ENCODE measurements at places on chromosomes 11 and 22.

- no peak for DNase-seq
Observed at GRCh38 chr11:12417691-12418611, 40.6 kb downstream of the PARVA start.

DNA sequence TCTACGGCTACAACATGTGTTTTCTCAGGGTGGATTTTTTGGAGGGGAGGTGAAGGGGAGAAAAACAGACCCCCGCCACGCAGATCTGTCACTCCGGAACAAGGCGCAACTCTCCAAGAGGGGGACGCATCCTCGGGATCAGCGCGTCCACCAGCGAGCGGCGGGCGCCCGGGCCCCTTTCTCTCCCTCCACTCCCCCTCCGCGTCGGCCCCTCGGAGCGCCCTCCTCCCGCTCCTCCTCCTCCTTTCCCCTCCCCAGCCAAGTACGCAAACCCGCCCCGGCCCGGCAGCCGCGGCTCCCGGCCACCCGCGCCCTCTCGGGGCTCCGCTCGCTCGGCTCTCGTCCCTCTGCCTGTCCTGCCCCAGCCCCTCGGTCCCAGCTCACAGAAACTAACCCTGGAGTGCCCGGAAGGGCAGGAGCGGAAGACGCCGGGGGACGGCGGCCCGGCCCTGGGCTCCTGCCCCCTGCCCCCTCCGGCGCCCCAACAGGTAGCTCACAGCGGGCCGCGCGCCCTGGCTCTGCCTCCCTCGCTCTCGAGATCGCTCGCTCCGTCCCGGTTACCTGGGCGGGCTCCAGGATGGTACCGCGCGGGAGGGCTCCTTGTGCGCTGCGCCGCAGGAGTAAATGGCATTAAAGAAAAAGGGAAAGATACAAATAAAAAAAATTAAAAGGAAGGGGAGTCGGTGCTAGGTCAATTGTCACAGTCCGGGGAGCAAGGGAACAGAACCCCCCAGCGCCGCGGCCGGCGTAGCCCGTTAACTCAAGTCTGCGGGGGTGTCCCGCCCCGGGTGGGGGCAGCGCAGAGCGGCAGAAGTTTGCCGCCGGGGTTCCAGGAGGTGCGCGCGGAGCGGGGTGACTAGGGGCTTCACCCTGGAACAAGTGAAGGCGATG lies 131.4 kb upstream of the C11orf58 start:
- peak; percentile 26 for DNase-seq

DNA sequence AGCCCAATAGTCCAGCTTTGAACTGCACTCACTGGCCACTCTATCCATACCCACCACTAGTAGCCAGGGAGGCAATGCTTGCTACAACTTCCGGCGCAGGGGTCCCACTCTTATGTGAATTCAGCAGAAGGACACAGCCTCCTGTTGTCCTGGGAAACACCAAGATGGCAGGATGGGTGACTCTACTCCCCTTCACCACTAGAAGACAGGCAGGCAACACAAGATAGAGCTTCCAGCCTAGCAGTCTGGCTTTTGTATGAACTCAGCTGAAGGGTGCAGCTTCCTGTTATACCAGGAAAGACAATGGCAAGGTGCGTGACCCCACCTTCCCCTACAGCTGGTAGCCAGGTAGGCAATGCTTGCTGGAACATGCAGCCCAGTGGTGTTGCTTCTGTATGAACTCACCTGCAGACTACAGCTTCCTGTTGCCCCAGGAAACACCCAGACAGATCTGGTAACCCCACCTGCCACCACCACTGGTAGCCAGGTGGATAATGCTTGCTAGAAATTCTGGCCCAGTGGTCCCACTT lies 205.2 kb upstream of the KIRREL3 start:
- DNase-seq = no peak

- DNase-seq = no peak
Observed at GRCh38 chr11:118679483-118679882, at the start of gene TREH. TREH (minus strand) TSS chr11:118679650; CDS start chr11:118679627, 23 bp downstream.

GRCh38 chr11:121466063-121466794 lies 13.5 kb upstream of the SORL1-AS1 start:
- peak; percentile 87 for DNase-seq

DNA sequence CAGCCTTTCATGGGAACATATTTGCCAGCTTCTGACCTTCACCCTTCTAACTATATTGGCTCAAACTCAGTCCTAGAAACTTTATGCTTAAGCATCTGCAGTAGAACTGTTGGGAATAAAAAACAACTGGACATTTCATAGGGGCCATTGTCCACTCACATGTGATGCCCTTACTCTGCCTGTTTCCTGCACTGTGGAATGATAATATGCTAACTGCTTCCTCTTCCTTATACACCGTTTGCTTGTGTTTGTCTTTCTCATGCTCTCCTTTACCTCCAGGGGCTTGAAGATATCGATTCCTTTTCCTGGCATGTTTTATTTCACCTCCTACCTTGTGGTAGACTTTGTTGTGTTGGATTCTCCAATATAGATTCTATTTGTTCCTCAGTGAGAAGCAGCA lies 333.0 kb upstream of the DDI1 start:
- DNase-seq = no peak

DNA sequence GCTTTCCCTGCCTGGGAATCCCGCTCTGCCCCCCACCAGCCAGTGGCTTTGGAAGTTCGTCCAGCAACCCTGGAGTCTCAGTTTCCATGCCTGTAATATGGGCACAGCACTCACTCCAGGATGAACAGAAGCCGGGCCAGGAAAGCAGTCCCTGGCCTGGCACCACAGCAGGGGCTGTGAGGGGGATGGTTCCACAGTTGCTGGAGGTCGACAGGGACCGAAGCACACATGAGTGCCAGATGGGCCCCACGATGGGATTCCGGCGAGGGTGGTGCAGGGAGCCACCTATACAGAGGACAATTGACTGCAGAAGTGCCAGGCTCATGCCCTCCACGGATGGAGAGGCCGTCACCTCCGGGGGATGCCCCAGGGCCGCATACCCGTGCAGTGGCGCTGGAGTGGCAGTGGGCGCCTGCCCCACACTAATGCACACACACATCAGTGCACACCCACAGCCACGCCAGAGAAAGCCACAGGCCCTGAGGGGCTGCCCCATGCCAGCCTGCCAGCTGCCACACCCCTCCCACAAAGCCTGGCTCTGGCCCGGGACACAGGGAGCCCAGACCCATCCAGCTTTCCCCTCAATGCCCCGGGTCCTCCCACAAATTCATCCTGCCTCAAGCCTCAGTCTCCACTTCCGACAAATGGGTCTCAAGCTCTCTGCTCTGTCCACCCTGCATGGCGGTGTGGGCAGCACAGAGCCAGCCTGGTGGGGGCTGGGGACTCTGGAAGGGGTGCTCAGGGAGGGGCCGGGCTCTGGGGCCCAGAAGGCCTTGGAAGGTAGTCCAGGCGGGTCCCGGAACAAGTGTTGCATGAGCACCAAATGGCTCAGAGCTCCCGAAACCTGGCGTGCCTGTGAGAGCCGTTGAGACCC lies 9.7 kb downstream of the ASCL2 start:
- DNase-seq = no peak

- no peak for DNase-seq
Observed at GRCh38 chr11:101743828-101744227, 160.0 kb upstream of the TRPC6 start.

DNA sequence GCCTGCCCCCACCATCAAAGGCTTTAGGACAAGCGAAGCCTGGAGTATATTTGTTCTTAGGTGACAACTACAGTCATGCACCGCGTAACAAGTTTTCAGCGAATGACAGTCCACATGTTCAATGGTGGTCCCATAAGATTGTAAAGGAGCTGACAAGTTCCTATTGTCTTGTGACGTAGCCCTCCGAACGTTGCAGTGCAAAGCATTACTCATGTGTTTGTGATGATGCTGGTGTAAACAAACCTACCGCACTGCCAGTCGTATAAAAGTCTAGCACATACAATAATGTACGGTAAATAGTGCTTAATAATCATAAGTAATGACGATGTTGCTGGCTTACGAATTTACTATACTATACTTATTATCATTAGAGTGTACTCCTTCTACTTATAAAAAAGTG lies 41.3 kb downstream of the ADAMTS15 start:
- DNase-seq = no peak

DNA sequence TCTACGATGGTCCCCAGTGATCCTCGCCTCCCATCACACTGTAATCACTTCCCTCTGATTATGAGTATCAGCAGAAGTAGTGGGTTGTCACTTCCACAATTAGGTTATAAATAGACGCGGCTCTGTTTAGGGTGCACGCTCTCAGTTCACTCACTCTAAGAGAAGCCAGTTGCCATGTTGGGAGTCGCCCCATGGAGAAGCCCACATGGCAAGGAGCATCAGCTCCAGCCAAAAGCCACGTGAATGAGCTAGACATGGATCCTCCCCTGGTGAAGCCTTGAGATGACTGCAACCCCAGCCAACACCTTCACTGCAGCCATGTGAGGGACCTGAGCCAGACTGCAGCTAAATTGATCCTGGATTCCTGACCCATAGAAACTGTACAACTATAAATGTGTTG lies 26.4 kb upstream of the MYOD1 start:
- DNase-seq = no peak

DNA sequence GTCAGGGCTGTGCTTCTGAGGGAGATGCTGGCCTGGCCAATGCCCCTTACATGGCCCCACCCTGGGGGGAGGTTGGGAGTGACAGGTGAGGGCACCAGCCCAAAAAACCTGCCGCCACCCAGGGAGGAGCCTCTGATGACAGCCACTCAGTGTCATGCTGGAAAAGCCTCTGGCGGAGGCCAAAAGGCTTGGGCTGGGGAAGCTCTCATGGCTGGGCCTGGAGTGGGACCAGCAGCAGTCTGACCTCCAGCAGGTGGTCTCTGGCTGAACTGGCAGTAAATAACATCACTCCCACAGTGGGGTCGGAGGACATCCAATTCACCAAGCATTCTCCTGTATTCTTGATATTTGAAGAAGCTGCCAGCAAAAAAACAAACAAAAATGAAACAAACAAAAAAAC lies 20.1 kb downstream of the FGF3 start:
- no peak for DNase-seq

DNA sequence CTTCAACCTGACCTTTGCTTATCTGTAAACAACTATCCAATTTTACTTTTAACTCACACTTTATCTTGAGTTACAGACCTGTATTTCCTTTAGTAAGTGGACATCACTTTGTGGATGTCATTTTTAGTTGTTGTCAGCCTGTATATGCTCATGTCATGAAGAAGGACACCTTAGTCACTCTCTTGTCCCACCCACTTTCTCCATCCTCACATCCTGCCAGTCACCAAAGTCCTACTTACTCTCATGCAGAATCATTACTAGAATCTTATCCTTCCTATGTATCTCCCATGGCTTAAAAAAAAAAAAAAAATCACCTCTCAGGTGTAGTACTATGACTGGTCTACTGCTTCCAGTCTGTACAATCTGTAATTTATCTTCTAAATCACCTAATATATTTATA lies 43.3 kb downstream of the SESN3 start:
- no peak for DNase-seq
